ENCODE measurements at places on chromosomes 13 and 19.
A peak's percentile ranks its signal among the peaks of the same experiment; 100 is the strongest.

- DNase-seq: no peak
These were observed 17.8 kb downstream of the POU2F2 start for GRCh38 chr19:42114412-42114811.

DNA sequence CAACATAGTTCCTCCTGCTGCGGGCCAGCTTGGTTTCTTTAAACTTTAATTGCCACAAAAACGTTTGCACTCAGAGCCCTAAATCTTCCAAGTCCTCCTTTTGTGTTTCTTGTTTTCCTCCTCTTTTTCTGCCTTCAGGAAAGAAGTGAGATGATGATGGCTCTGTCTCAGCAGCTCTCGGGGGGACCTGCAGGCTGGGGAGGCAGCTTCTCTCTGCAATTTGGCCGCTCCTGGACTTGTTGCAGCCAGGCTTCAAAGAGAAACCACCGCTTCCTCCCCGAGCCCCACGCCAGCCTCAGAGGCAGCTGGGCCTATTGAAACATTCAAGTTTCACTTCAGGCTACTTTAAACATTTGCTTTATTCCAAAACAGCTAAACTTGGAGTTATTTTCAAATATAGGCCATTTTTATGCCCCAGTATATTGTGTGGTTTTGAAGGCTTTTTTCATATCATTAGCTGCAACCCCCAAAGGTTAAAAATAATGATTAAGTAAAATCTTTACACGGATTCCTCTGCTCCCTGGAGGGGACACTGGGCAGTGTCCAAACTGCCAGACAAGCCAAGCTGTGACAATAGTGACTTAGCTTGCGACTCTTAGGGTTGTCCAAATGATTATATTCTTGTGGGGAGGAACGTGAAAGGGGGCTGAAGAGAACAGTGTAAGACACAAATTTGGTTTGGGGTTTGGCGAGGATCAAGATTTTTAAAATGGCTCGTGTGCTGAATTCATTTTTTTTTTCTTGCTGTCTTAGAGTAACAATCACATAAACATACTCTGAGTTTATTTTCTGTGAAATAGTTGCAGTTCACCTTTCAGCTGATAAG lies 330.8 kb downstream of the DLEU7 start:
- peak; percentile 59 for DNase-seq

DNA sequence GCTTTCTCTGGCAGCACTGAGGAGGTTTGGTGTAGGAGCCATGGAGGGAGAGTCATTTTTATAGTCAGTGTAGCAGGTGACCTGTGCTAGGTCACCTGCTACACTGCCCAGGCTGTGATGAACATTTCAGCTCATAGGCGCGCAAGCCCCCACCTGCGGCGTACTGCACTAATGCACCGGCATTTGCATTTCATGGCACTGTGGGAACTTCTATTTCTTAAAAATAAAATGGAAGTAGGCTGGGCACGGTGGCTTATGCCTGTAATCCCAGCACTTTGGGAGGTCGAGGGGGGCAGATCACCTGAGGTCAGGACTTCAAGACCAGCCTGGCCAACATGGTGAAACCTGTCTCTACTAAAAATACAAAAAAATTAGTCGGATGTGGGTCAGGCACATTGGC lies 101.0 kb downstream of the SLC7A1 start:
- DNase-seq: no peak

- DNase-seq: no peak
These were observed 29.4 kb downstream of the ZNRF4 start for GRCh38 chr19:5484398-5485285.

DNA sequence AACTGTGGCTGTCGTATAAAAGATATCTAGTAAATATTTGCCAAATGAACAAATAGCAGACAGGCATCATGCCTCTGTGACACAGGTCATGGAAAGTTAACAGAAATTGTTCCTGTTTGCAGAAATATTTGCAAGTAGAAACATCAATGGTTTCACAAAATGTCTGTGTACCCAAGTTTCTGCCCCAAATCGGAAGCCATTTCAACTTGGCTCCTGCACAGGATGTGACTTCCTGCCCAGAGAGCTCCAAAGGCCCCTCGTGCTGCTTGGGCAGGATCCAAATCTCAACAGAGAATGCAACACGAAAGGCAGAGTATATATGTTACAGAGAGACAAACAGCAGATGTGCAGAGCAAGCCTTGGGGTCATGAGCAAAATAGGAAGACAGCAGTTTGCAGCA lies 95.5 kb upstream of the SERP2 start:
- DNase-seq: no peak

DNA sequence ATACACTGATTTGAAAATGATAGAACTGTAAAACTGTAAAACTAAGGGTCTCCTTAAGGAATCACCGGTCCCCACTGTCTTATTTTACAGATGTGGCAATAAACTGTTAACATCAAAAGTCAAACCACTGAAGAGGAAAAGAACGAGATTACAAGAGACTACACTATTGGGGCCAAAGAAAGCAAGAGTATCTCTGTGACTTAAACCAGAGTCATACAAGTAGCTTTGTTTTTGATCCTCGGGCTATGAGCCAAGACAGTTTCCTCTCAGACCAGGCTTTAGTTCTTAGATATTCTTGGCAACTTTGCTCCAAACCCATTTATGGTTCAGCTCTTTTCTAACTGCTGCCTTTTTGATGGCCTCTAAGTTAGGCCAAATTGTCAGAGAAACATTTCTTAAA lies 113.8 kb downstream of the TBC1D4 start:
- peak; percentile 56 for DNase-seq

All from AG08395 (cell line).